ENCODE measurements at places on chromosomes 7 and 10.

DNA sequence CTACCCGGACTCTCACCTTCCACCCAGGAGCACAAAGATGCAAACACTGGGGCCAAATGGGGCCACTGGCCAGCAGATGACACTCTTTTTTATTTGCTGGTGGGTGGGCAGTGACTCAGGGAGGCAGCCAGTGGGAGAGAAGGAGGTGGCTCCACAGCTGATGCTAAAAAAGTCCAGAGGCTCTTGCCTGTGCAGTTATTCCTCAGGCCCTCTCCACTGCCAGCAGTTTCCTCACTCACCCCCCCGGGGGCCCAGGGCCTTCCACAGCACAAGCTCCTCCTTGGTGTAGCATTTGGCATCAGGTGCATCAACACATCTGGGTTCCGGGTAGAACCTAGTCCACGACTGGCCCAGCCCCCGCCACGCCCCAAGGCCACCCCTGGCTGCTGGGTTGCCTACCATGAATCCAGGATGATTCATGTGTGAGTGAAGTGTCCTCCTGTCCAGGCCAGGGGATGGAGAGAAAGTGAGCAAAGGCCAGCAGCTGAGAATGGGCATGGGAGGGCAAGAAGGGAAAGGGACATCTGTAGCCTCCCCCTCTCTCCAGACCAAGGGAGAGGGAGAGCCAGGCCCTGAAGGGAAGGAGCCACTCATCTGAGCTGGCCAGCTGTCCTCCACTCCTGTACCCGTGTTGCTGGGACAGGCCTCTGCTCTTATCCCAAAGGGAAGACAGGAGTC, 1.7 kb upstream of the KCNH2 start:
- DNase-seq, result no peak

GRCh38 chr10:33376976-33377657, 42.6 kb upstream of the NRP1 start:
- no peak for DNase-seq

GRCh38 chr7:78197447-78197846, 398.9 kb downstream of the PHTF2 start:
- no peak for DNase-seq

- no peak for DNase-seq
Measured at GRCh38 chr7:32347244-32347828, 142.8 kb downstream of the LSM5 start.

DNA sequence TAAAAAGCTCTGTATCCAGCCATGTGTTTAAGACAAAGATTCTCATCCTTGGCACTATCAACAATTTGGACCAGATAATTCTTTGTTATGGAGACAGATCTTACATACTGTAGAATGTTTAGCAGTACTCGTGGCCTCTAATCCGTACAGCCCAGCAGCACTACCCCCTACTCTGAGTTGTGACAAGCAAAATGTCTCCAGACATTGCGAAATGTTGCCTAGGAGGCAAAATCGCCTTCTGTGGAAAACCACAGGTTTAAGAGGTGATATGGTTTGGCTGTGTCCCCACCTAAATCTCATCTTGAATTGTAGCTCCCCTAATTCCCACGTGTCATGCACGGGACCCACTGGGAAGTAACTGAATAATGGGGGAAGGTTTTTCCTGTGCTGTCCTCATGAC, 186.7 kb downstream of the CHCHD3 start:
- no peak for DNase-seq

GRCh38 chr7:83267141-83267631, 104.5 kb upstream of the PCLO start:
- DNase-seq, result no peak

Measured in activated CD4-positive, alpha-beta T cell treated with anti-CD3 and anti-CD28 coated beads, Interleukin-2, amount 50 U/mL, for 4 hours (primary cell).